ENCODE measurements at places on chromosomes 16 and 17. TPM values are rescaled to one million over a fixed set of nuclear protein-coding genes. Genes with fewer than 3 reads are reported as not detected.

Gene CDRT15L2
- total RNA-seq = not detected

Gene CES5A
- total RNA-seq = 0.41 TPM

Gene ZNF652
- total RNA-seq = 28.5 TPM

Gene MRTFB
- 37.5 TPM for total RNA-seq

Gene RPA1
- 19.2 TPM for total RNA-seq

Gene CLEC19A
- total RNA-seq = under 0.01 TPM

Gene KRTAP16-1
- not detected for total RNA-seq

Gene ADAMTS18
- 0.82 TPM for total RNA-seq

Gene NT5M
- total RNA-seq = 6.5 TPM
